T-helper 2 cell treated with Interferon-gamma antibody and Interleukin-4, amounts not matched to agents 100 ng/mL and 5 ng/mL, for 36 hours (primary cell): ENCODE measurements at places on chromosomes 5 and 9. TPM values are rescaled to one million over a fixed set of nuclear protein-coding genes. Genes with fewer than 3 reads are reported as not detected.

Gene C5orf58
- not detected in 2 replicates for total RNA-seq

Gene SLC35D2
- 6.0 and 6.8 TPM in 2 replicates for total RNA-seq

Gene NUTM2F
- total RNA-seq: not detected in 2 replicates

Gene FRMD3
- total RNA-seq: 0.50 and 0.70 TPM in 2 replicates

Gene AGPAT2
- 33.1 and 35.4 TPM in 2 replicates for total RNA-seq

Gene PFN3
- total RNA-seq: not detected in 2 replicates

Gene OR1K1
- total RNA-seq: not detected in 2 replicates

Gene SPDL1
- 36.0 and 38.5 TPM in 2 replicates for total RNA-seq

Gene C1QTNF2
- total RNA-seq: not detected in 2 replicates

Gene CSF1R
- 0.14 TPM in 1 of 2 replicates, not detected in the other for total RNA-seq

Gene SLC27A6
- not detected in 2 replicates for total RNA-seq

Gene F2RL2
- total RNA-seq: not detected in 2 replicates

Gene F12
- 1.2 and 1.9 TPM in 2 replicates for total RNA-seq

Gene ZNF354C
- total RNA-seq: 3.7 TPM in 2 replicates
